ENCODE measurements at places on chromosomes 7 and 10. TPM values are rescaled to one million over a fixed set of nuclear protein-coding genes. Genes with fewer than 3 reads are reported as not detected.

FHIP2A gene
- 13.3 TPM for total RNA-seq

SNX10 gene
- total RNA-seq = 2.8 TPM

FGFR2 gene
- 0.10 TPM for total RNA-seq

HGF gene
- 0.69 TPM for total RNA-seq

SLC39A12 gene
- total RNA-seq = not detected

MCM10 gene
- 12.2 TPM for total RNA-seq

GARIN1A gene
- total RNA-seq = 0.07 TPM

CYTH3 gene
- total RNA-seq = 16.5 TPM

ADAM22 gene
- total RNA-seq = 0.67 TPM
